NCI-H526 treated with DMSO at 0.1 percent for 48 hours (cell line): ENCODE measurements at places on chromosomes 6 and 20.

DNA sequence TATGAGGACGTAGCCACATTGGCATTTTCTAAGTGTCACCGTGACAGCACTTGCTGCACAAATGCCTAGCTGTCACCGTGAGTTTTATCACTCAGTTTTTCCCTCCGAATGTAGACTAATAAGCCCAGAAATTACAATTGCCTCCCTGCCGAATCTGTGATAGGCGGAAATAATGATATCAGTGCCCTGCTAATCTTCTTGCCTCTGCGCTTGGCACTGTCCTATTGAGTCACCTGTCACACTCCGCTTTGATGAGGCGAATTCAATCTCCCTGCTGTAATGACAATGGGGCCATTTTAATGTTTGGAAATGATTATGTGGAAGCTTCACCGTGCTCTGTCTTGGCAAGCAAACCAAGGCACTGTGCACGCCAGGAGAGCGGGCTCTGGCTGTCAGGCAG lies 112.8 kb downstream of the LINC00237 start:
- no peak for DNase-seq

- DNase-seq = no peak
Observed at GRCh38 chr20:60052322-60052721, 94.1 kb downstream of the CDH26 start.

GRCh38 chr20:34943808-34944567 lies 11.6 kb downstream of the GSS start:
- no peak for DNase-seq

DNA sequence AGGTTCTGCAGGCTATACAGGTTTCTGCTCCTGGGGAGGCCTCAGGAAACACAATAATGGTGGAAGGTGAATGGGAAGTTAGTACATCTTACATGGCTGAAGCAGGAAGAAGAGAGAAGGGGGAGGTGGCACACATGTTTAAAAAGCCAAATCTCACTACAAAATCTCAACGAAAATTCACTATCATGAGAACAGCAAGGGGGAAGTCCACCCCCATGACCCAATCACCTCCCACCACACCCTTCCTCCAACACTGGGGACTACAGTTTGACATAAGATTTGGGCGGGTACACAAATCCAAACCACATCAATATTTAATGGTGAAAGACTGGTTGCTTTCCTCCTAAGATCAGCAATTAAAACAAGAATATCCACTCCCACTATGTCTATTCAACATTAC lies 13.8 kb upstream of the POLR1H start:
- DNase-seq = no peak

DNA sequence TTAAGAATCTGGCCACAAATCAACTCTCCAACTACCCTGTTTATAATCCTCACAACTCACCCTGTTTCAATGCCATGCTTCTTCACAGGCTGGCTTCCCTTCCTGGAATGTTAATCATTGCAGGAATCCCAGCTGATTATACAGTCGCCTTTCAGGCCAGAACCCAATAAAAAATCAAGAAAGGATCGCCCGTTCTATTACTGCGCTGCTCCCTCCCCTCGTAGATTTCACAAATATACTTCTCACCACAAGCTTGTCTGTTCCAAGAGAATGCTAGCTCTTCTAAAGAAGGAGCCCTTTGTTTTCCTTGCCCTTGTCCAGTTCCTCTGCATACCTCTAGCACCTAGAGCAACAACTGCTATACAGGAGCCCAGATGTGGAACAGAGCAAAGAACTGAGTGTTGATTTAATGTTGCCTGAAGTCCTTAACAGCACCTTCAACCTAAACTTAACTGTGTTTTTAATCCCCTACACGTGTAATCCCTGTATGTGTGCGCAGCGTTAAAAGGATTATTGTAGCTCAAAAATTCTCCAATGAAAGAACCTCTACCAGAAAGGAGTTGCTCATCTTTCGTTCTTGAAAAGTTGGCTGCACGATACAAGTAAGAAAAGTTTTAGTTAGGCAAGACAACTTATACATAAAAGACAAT lies 988 bp downstream of the ECHDC1 start:
- peak; percentile 48 for DNase-seq

- no peak for DNase-seq
Observed at GRCh38 chr6:548091-548490, 108.8 kb downstream of the HUS1B start.

GRCh38 chr6:81289229-81289628 lies 463.3 kb downstream of the TENT5A start:
- DNase-seq = no peak

DNA sequence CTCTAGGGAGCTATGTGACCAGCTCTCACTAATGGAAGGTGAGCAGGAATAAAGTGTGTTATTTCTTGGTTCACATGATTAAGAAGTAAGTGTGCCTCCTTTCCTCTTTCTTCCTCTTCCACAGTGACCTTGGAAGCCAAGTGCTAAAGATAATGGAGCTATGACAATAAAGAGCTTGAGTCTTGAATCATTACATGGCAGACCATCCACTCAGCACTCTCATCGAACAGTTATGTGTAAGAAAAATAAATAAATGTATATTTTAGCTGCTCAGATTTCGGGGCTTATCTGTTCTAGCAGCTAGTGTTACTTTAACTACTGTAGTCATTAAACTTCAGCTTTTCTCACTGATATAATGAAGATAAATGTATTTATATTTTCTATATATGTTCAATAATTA lies 72.9 kb downstream of the HDGFL1 start:
- DNase-seq = no peak

DNA sequence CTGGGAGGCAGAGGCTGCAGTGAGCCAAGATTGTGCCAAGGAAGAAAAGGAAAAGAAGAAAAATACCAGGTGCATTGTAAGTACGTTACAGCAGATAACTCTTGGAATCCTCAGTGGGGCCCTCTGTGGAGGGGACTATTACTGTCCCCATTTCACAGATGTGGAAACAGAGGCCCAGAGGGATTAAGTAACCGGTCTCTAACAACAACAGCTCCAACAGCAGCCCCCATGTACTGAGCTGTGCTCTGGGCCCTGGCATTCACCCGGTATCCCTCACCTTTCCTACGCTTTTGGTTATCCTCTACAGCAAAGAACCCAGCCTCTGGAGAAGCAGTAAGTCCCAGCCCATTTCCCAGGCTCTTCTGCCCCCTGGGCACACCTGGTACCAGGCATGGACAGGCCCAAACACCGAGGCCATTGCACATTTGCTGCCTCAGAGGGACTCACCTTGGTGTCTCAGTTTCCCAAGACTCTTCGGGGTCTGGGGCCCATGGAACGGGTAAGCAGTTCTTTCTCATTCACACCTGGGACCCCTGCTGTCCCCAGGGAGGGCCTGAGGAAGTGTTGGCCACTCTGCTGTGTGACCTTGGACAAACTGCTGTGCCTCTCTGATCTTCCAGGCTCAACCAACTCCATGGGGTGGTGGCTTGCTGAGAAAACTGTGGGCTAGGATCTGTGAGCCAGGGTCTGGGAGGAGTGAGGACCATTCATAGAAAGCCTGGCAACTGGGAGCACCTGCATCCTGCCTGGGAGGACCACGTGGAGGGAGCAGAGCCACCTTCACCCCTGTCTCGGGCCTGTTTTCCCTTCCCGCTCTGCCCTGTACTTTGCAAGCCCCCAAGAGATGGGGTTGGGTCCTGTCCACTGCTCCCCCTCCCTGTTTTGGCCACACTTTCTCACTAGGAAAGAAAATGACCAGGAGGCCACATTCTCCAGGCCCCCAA lies 59.9 kb downstream of the SNAI1 start:
- no peak for DNase-seq

DNA sequence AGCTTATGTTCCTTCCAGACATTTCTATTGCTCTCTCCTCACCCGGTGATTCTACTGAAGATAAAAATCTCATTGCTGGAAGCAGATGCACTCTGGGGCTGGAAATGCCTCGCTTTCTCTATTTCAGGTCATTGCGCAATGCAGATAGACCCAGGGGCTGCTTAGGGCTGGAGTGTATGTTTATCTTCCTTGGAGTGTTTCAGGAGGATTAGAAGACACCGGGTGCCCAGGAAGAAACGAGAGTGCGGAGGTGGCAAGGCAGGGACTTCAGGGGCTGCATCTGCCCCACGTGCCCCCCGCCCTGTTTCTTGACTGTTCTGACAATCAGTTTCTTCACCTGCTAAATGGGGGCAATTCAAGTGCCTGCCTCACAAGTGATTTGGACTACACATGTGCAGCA lies 45.6 kb upstream of the IYD start:
- DNase-seq = no peak

DNA sequence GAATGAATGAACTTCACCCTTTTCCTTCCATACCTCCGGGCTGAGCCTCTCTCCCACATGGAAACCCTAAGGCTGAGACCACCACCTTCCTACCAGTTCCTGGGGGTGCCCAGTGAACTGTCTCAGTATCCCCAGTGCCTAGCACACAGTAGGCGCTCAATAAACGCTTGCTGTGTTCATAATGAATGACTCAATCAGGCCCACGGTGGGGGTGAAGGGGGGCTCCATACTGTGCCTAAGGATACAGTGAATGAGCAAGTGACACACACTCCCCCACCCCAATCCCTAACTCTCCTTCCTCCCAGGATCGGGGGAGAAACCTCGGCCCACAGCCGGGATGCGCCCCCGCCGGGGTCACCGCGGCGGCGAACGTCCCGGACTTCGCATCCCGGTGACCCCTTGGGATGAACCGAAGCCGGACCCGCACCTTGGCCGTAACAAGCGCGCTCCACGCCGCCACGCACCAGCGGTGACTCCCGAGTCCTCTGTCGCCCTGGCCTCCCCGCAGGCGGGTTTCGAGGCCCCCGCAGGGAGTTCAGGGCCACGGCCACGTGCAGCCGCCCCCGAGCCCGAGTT lies 592 bp downstream of the KCNG1 start:
- DNase-seq = no peak

DNA sequence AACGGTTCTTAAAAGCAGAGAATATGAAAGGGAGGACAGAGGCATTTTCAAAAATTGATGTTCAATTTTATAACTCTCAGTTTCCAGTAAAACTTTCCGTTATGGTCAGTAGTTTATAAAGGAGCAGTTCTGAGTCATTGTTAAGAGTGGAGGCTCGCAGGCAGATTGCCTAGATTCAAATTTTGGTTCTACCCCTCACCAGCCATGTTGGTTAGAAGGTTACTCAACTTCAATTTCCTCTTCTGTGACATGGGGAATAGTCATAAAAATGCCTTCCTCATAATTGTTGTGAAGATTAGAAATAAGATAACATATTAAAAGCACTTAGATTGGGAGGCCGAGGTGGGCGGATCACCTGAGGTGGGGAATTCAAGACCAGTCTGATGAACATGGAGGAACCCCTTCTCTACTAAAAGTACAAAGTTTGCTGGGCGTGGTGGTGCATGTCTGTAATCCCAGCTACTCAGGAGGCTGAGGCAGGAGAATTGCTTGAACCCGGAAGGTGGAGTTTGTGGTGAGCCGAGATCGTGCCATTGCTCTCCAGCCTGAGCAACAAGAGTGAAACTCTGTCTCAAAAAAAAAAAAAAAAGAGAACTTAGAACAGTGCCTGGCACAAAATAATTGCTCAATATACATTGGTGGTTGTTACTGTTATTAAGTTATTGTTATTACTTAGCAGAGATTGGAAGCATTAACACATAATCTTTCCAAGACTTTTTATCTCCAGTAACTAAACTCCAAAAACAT lies 348.9 kb downstream of the NRN1 start:
- DNase-seq = no peak

- no peak for DNase-seq
Observed at GRCh38 chr20:57995381-57995977, 233.0 kb downstream of the ANKRD60 start.

GRCh38 chr6:31834367-31835250 lies 7.1 kb downstream of the HSPA1B start:
- DNase-seq = peak; percentile 85

- no peak for DNase-seq
Observed at GRCh38 chr20:9121211-9121610, 52.3 kb downstream of the PLCB4 start.

DNA sequence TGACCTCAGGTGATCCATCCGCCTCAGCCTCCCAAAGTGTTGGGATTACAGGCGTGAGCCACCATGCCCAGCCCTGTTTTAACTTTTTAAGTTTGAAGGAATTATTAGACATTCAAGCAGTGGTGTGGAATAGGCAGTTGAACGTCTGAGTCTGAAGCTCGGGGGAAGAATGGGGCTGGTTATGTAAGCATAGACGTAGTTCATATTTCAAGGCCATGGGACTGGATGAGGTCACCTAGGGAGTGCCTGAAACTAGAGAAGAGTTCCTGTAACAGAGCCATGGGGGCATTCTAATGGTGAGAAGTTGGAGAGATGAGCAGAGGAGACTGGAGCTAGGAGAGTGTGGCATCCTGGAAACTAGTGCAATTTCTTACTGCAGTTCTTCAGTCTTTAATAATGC lies 6.4 kb downstream of the CDKAL1 start:
- no peak for DNase-seq

- DNase-seq = no peak
Observed at GRCh38 chr6:38080889-38081288, 261.4 kb downstream of the ZFAND3 start.

DNA sequence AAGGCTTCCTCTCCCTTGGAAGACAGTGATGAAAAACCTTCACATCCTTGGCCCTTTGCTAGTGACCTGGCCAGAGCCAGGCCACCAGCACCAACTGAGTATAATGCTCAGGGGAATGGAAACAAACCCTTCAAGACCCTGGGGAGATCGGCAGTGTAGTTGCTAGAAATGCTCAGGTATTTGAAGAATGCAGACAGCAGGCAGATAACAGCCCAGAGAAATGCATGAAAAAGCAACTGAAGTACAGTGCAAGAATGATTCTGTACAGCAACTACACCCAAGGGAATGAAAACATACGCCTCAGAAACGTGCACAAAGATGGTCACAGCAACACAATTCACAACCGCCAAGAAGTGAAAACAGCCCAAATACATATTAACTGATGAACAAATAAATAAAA lies 41.1 kb downstream of the PPP1R3G start:
- no peak for DNase-seq

DNA sequence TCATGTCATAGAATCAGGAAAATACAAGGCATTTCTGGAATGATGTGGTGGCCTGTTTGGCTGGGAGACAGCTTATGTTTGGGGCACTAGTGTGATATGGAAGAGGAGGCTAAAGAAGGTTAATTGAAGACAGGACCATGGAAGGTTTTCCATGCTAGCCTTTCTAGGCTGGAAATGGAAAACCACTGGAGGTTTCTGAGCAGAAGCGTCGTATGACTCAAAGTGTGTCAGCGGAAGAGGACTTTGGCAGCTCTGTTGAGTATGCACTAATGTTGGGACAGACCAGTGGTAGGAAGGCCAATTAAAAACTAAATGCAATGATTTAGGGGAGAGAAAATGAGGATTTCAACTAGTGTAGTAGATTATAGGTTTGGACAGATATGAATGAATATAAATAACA lies 413.1 kb downstream of the PLCB1 start:
- DNase-seq = no peak

DNA sequence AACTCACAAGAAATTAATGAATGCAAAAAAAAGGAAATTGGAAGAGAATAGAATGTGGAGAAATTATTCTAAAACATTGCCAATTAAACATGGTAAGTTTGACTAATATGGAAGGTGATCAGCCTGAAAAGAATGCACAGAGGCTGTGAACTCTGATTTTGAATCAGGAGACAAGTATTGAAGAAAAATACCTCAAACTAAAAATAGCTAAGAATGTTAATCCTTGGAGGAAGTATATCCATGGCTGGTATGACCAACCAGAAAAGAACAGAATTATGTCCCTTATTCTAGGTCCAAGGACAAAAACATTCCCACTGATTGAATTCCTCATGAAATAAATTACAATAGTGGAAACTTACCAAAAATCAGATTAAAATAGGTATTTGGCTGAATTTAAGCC lies 7.3 kb upstream of the RIMS1 start:
- DNase-seq = no peak

GRCh38 chr6:20841806-20842205 lies 307.5 kb downstream of the CDKAL1 start:
- no peak for DNase-seq
